NCI-H460 (cell line): ENCODE measurements at places on chromosomes 3 and 15. TPM values are rescaled to one million over a fixed set of nuclear protein-coding genes. Genes with fewer than 3 reads are reported as not detected.

The PRKCI gene
- 34.1 and 38.8 TPM in 2 replicates for total RNA-seq

- DNase-seq = no peak
Observed at GRCh38 chr3:151768393-151768930, 34.7 kb downstream of the AADACL2 start.

DNA sequence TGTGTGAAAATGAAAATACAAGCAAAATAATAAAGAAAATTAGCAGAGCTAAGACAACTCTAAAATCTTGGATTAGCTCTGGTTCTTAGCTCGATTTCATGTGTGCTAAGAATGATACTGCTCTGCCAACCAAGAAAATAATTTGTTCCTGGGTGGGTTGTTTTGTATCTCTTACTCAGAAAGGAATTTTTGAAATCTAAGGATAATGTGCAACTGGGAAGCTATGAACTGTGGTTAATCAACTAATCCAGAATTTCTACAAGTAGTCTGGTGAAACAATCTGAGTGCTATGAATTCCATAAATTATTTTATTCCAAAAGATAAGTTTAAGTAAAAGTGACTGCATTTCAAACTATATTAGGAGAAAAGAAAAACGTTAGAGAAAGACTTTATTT lies 92.0 kb downstream of the TFDP2 start:
- no peak for DNase-seq

The NEO1 gene
- total RNA-seq = 8.0 and 8.2 TPM in 2 replicates

DNA sequence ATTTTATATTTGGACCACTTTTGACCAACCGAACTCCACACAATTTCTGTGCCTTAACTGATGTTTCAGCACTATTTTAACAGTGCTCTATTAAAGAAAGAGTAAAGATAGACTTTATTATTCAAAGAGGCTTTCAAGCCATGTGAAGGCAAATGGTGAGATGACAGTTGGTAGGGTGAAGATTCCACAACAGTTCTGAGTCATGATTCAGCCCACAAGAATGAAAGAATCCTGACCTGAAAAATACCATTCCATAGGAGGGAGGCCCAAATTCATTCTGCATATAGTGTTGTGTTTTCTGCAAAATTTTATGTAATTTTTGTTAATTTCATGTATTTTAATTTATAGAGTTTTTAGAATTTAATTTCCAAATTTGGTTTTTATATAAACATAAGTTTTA lies 135.6 kb upstream of the STAC start:
- no peak for DNase-seq

GRCh38 chr3:108396336-108396735 lies 100.0 kb downstream of the HHLA2 start:
- DNase-seq = no peak

GRCh38 chr15:48471073-48471472 lies 139.8 kb downstream of the DUT start:
- DNase-seq = no peak

GRCh38 chr15:60118626-60119025 lies 114.5 kb downstream of the FOXB1 start:
- no peak for DNase-seq

The PRRT3 gene
- total RNA-seq = 0.45 and 0.72 TPM in 2 replicates

The RBMS3 gene
- 25.8 and 29.6 TPM in 2 replicates for total RNA-seq

The ACAN gene
- total RNA-seq = not detected in 2 replicates

GRCh38 chr3:155024006-155024638 lies 56.0 kb upstream of the MME start:
- no peak for DNase-seq

GRCh38 chr3:188860147-188860546 lies 311.6 kb upstream of the TPRG1 start:
- no peak for DNase-seq

The UROC1 gene
- total RNA-seq = not detected in 2 replicates

DNA sequence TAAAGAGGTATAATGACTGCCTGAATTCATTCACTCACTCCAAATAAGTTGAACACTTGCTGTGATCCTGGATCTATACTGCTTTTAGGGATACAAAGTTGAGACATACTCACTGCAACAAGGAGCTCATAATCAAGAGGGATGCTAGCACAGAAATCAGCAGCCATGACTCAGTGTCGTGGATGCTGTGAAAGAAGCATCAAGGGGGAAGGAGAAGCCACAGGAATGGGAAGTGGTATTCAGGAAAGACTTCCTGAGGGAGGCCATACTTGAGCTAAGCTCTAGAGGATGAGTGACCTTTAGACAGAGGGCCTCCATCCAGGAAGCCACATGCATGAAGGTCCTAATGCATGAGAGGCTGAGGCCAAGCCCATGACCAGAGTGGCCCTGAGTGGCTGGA lies 245.7 kb upstream of the RORA start:
- no peak for DNase-seq
